ENCODE measurements at places on chromosomes 12 and 14.

- peak; percentile 7 for DNase-seq
These were observed 754 bp downstream of the KRT18 start for GRCh38 chr12:52949413-52950331.

GRCh38 chr14:50060871-50061663 lies 55.3 kb downstream of the VCPKMT start:
- peak; percentile 88 for DNase-seq

- no peak for DNase-seq
These were observed 9.5 kb upstream of the RABGGTA start for GRCh38 chr14:24280797-24281460.

DNA sequence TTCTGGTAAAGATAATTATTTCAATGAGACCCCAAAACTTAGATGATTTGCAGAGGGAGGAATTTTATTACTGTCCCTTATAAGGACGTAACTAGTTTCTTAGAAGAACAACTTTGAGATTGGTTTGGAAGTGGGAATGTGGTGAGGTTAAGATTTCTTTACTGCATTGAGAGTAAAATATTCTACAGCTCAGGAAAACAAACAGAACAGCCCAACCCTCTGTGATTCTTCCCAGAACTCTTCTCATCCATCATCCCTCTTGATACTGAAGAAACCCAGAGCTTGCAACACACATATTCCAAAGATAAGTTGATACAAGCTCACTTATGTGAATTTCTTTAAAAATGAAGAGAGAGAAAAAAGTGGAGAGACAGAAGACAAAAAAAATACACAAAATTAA lies 234.2 kb downstream of the CRADD start:
- no peak for DNase-seq

DNA sequence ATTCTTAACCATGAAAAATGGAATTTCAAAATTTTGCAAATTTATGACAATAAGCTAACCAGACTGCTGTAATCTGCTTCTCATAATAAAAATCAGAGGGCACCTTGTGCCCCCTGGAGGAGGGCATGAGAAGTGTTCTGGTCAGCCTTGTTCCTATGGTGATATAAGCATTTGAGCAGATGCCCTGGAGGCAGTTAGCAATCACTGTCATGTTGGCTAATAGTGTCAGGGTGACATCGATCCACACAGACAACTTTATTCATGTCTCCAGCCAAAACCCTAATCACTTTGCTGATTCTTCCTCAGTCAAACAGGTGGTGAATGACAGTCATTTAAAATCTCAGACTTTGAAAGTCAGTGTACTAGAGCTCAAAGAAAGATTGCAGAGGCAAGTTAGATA lies 943.0 kb downstream of the GALC start:
- no peak for DNase-seq

DNA sequence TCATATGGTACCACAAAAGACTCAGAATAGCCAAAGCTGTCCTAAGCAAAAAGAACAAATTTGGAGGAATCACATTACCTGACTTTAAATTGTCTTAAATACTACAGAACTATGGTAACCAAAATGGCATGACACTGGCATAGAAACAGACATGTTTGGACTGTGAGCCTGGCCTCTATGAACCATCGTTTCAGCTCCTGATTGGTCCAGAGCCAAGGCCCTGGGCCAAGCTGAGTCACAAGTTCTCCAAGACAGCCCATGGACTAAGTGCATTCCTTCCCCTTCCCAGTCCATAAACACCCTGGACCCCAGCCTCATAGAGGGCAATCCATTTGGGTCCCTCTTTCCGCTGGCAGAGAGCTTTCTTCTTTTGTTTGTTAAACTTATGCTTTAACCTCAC lies 12.1 kb upstream of the PRR4 start:
- DNase-seq = no peak

GRCh38 chr12:104636496-104636895 lies 179.7 kb downstream of the CHST11 start:
- no peak for DNase-seq

DNA sequence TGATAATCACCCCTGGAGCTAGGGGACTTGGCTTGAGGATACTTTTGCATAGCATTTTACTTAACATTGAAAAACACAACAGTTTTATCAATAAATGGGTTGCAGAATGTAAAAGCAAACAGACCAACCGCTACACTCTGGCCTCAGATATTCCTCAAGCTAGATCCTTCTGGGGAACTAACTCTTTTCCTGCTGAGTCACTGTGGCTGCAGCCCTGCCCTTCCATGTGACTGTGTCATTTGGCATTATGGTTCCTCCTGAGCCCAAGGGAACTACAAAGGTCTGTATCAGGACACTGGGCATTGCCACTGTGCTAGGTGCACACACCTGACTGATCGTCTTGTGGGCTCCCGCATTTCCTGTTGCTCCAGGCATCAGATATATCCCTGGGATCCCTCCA lies 56.6 kb downstream of the TTC9 start:
- peak; percentile 83 for DNase-seq

GRCh38 chr14:23164250-23164649 lies 19.2 kb downstream of the SLC7A8 start:
- no peak for DNase-seq

- peak; percentile 90 for DNase-seq
These were observed 382.5 kb upstream of the ATP2B1 start for GRCh38 chr12:90090929-90091651.

GRCh38 chr12:11653215-11653753 lies 3.8 kb downstream of the ETV6 start:
- peak; percentile 65 for DNase-seq

- no peak for DNase-seq
These were observed 11.5 kb upstream of the NT5DC3 start for GRCh38 chr12:103852498-103852997.

DNA sequence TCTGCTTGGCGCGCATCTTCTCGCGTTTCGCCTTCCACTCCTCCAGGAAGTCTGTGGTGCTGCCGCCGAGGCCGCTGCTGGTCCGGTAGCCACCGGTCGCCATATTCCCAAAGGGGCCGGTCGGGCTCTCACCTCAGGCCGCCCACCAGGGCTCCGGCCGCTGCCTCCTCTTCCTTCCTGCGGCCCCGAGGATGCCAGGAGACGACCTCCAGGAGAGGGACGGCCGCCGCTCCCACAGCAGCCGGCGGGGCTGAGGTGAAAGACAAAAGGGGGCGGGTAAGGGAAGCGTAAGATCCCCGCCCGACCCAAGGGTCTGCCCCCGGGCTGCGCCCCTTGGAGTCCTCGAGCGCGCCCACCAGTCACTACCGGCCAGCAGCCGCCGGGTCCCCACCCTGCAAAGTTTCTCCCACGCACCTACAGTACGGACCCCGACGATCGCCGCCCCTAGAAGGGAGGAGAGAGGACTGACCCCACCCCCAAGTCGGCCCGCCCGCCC lies 574 bp downstream of the PAWR start:
- no peak for DNase-seq

DNA sequence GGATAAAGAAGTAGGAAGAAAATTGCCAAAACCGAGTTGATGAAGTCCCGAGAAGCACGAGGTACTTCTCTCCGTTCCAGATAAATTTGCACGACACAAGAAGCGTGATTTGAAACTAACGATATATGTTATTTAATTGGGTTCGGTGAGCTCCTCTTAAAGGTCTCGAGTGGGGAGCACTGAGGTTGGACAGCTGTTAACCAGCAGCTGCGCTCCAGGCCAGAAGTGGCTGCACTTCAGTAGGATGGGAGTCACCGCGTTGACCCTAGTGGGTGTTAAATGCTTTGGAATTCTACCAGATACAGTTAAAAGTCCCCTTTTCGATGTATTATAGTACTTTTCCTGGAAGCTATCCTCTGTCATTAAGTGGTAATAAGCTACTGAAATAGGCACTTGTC lies 953 bp upstream of the DCAF5 start:
- DNase-seq = peak; percentile 7

GRCh38 chr14:104294983-104295680 lies 156.7 kb downstream of the KIF26A start:
- DNase-seq = no peak

DNA sequence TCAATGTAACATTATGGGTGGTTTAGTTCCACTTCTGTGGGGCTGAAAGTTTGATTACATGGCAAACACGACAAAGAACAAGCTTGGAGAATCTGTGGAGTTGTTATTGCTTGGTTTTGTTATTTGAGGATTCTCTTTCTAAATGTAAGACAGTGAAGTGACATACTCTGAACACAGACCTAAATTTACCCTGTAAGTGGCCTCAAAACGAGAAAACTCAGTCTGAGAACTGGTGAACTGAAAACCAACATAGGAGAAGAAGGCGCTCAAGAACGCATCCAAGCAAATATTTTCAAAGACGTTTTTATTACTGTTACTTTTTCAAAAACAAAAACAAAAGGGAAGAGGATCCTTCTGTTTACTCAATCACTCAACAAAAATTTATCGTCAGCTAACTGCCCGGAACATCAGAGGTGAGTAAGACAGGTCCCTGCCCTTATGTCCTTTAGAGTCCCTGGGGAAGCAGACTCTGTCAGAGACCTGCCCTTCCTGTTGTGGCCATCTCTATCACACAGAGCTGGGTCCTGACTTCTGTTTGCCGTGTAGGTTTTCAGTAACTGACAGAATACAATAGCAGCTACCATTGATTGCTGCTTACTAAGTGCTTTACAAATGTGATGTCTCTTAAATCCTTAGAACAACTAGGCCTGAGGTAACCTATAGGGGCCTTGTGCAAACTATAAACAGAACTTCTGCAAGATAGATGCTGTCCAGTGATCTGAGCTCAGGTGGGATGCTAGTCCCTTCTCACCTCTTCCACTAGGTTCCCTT lies 79.3 kb upstream of the C12orf71 start:
- no peak for DNase-seq

GRCh38 chr14:72736308-72736707 lies 157.6 kb downstream of the DPF3 start:
- no peak for DNase-seq

DNA sequence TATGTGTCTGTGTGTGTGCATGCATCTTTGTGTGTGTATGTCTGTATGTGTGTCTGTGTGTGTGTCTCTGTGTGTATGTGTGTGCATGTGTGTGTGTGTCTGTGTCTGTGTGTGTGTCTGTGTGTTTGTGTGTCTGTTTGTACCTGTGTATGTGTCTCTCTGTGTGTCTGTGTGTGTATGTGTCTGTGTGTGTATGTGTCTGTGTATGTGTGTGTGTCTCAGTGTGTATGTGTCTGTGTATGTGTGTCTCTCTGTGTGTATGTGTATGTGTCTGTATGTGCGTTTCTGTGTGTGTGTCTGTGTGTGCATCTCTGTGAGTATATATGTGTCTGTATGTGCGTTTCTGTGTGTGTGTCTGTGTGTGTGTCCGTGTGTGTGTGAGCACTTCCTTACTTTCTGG lies 39.6 kb upstream of the SMOC1 start:
- DNase-seq = no peak

DNA sequence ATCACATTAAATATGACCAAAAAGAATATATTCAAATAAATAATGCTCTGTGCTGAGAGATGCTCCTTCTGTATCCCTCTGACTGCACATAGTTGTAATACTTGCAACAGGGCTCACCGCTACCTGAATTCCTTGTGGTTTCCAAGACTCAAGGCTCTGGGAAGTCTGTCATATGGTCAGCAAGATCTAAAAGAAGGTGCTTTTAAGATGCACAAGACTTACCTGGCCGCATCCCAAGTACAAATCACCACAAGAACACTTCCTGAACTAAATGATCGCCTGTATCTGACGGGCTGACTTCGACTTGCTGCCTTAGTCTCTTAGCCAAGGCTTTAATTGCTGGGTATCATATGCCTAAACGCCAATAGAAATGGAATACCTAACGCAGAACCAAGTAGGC lies 67.2 kb downstream of the HECTD4 start:
- no peak for DNase-seq

DNA sequence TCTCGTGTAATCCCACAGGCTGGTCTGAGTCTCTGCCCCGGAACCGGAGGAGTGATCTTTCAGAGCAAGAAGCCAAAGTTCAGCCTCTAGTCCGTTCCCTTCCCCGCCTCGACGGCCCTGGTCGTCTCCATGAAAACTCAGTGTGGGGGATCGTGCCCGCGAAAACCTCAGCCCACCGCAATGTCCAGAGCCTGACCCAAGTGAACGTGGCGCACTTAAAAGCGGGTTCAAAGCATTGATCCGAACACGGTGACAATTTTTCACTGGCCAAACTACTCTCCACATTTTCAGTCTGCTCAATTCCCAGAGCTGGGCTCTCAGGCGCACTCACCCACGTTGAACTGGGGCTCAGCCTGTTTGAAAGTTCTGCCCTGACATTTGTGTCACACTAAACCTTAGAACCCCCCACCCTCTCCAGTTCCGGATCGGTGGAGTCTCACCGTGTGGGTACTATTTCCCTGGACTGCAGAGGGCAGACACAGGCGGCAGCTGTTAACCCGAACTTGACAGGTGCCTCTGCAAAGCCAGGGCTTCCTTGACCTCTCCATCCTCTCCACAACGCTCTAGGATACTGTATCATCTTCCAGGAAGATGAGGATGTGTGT lies 886 bp upstream of the PRICKLE1 start:
- peak; percentile 13 for DNase-seq

DNA sequence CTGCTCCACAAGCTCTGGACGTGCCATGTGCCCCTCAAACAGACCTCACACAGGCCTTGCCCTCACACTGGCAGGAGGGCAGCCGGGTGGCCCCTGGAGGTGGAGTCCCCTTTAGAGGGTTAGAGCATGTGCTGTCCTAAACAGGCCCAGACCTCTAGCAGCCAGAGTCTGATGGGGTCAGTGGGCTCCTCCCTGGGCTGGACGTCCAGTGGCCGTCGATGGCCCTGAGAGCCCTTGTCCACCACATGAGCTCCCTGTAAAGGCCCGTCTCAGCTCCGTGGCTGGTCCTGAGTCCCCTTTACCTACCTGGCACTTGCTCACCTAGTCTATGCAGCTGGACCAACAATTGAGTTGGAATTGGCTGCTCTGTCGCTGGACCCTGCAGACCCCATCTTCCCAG lies 3.8 kb downstream of the TMEM179 start:
- no peak for DNase-seq

All from inflammatory macrophage (primary cell).